ENCODE measurements at places on chromosomes 11 and 22.

DNA sequence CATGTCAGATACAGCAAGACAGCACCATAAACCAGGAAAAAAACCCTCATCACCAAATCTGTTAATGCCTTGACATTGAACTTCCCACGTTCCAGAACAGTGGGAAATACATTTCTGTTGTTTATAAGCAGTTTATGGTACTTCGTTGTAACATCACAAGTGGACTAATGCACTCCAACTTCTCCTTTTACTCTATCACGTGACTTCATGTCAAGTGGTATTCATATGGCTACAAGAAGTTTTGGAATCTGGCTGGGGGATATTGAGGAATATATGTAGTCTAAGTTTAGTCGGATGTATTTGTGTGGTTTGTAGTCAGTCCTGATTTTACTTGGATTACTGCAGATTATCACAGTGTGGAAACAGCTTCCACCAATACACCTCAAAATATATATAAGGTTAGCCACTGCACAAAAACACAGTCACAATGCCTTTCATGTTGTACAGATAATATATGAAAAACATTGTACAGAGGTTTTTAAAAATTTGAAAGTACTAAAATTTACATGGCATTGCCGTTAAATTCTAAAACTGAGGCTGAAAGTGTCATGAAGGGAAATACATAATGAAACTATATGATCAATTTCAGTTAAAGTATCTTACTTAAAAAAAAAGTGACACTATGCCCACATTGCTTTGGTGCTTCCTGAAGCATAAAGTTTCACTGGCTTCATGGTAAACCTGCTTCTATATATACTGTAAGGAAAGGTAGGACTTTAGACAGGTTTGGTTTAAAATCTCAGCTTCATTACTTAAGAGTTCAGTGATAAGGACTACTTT, 134.1 kb downstream of the CASP12 start:
- no peak for DNase-seq

- no peak for DNase-seq
Observed at GRCh38 chr11:64015935-64016845, 19.5 kb upstream of the FLRT1 start.

- no peak for DNase-seq
Observed at GRCh38 chr22:30602049-30602448, 4.9 kb upstream of the TCN2 start.

DNA sequence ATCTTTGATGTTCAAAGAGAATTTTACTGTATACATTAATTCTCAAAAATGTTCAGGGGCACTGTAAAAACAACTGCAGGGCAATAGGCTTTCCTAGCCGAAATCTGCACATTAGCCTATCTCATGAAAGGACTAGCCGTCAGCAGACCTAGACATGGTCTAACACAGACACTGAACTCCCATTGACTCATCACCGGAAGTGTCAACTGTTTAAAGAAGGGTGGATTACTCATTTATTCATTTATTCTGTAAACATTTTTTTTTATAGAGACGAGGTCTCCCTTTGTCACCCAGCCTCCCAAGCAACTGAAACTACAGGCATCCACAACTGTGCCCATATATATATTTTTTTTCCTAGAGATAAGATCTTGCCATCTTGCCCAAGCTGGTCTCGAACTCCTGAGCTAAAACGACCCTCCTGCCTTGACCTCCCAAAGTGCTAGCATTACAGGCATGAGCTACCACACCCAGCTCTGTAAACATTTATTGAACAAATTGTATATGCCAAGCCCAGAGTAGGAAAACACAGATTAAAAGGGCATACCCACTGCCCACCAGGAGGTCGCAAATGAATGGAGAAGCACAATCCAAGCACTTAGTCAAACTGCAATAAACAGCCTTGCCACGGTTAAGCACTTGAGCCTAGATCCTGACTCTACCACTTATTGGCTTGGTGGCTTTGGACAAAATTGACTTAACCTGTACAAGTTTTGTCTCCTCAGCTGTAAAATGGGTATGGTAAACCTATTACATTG, 26.6 kb downstream of the RAB30 start:
- peak; percentile 76 for DNase-seq

- no peak for DNase-seq
Observed at GRCh38 chr22:24436553-24436952, 9.2 kb downstream of the ADORA2A start.

DNA sequence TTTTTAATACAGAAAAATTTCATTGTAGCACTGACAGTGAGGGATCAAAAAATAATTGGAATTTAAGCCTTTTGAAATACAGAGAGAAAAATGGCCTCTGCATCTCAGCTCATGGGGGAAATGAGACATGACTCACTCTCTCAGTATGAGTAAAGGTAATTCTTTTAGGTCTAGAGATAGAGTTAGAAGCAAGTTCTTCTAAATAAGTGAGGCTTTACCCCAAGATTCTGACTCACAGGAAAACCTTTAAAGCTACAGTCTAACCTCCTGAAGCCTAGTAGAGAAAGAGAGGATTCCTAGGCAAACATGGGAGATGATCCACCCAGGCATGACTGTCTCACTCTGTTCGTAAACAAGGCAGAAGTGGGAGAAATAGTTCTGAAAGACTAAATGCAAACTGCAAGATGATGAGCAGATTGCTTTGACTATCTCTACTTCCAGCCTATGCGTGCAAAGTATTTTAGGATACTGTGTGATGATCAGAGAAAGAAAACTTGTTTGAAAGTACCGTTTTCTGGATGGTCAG, 1003.3 kb upstream of the CCDC90B start:
- no peak for DNase-seq

- no peak for DNase-seq
Observed at GRCh38 chr22:21694795-21695429, 29.1 kb downstream of the PPIL2 start.

- no peak for DNase-seq
Observed at GRCh38 chr11:76783294-76783895, at the start of gene TSKU. Gene TSKU, plus strand, starts transcription at chr11:76783356. Its CDS starts 12,261 bp downstream, at chr11:76795617.

DNA sequence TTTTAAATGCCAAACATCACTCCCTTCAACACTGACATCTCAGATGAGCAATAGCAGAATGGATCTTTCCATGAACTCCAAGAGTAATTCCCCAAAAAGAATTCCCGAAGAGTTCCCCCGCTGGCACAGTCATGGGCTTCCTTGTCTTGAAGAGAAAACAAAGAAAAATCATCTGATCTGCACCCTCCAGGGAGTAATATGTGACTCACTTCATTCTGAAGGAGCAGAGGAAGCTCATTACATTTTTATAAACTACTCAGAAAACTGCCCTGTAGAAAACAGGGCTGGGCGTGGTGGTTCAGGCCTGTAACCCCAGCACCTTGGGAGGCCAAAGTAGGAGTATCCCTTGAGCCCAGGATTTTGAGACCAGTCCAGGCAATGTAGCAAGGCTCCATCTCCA, 35.7 kb downstream of the CELSR1 start:
- no peak for DNase-seq

DNA sequence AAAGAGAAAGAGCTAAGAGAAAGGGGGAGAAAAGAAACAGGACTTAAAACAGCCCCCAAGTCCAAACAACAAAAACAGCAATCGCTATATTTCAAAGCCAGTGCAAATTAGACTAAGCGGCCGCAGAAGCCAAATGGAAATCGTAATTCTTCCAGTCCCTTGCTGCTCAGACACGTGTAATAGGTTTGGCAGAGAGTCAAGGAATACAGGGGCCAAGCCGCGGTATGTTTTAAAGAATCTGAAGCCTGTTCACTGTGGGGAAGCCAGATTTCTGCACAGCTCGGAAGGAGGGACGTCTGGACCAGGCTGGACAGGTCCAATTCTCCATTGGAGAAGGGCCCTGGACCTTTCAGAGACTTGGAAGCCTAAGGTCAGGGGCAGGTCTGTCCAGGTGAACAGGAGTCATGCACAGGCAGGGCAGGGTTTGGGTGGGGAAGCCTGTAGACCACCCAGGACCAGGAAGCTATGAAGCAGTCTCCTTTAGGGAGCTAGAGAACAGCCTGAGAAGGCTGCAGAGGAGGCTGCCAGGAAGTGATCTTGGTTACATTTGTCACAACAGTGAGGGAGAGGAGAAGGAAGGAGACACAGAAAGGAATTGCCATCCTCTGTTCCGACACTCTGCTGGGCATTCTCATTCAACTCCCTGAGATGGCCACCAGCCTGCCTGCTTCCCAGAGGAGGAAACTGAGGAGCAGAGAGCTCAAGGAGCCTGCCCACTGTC, 265.5 kb upstream of the ISX start:
- DNase-seq = no peak

GRCh38 chr11:69482322-69482721, 859 bp downstream of the LINC01488 start:
- DNase-seq = no peak

DNA sequence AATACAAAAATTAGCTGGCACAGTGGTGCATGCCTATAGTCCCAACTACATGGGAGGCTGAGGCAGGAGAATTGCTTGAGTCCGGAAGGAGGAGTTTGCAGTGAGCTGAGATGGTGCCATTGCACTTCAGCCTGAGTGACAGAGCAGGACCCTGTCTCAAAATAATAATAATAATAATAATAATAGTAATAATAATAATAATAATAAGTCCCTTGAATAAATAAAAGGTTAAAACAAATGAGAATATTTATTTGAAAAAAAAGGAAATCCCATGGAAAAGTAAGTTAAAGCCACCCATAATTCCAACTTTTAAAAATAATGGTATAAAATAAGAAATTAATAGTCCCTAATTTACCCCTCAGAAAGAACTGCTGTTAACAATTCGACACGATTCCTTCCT, 10.0 kb upstream of the NAV2 start:
- no peak for DNase-seq

GRCh38 chr11:85590848-85591483, 36.2 kb downstream of the DLG2 start:
- peak; percentile 1 for DNase-seq

GRCh38 chr11:120663142-120663541, 151.6 kb downstream of the GRIK4 start:
- no peak for DNase-seq

DNA sequence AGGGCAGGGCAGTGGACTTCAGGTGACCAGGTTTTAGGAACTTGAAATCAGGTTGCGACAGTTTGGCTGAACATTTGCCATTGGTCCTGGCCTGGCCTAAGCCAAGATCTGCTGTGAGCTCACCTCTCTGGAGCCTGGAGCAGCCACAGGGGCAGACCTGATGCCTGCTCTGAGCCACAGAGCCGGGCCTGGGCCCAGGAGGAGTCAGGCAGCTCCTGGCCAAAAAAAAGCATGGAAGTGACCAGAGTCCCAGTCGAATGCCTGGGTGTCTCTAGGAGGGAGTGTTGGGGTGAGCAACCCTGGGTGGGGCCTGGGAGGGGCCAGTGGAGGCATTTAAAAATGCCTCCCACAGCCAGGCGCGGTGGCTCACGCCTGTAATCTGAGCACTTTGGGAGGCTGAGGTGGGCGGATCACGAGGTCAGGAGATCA, 6.0 kb upstream of the OMP start:
- no peak for DNase-seq

DNA sequence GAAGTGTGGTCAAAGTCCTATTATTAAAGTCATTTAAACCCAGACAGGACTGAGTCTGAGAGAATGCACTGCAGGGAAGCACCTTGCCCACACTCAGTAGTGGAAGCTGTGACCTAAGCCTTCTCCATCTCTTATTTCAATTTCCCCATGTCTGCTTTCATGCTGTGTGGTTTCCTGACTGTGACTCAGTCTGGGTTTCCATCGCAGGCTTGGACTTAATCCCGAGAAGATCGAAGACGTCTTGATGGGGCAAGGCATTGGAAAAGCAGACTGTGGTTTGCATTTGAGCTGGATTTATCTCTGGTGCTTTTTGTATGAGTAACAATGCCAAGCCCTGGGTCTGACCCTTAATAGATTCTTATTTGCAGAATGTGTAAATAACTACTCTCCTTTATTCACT, 238.9 kb downstream of the NTM start:
- DNase-seq = no peak

DNA sequence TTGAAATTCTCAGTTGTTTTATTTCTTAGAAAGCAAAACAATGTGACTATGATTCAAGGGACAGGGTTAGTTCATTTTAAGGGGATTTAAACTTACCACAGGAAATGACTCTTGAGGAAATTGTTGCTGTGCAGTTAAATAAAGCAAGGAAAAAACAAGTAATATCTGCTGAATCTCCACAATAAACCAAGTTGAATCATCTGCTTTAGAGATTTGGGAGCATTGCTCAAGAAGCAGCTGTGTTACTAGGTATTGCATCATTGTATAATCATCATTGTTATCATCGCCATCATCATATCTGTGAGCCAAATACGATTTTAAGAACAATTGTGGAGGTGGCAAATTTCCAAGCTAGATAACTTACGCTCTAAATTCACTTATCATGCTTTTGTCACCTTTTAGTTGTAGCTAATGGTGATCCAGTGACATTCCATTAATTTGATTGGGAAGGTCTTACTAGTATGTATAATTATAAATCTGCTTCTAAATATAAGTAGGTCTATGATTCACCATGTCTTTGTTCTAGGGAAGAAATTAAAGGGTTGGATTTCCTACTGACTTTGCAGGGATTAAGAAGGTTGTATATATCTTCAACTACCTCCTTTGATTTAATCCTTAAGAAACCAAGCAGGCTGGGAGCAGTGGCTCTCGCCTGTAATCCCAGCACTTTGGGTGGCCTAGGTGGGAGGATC, 19.9 kb downstream of the MMP10 start:
- no peak for DNase-seq

DNA sequence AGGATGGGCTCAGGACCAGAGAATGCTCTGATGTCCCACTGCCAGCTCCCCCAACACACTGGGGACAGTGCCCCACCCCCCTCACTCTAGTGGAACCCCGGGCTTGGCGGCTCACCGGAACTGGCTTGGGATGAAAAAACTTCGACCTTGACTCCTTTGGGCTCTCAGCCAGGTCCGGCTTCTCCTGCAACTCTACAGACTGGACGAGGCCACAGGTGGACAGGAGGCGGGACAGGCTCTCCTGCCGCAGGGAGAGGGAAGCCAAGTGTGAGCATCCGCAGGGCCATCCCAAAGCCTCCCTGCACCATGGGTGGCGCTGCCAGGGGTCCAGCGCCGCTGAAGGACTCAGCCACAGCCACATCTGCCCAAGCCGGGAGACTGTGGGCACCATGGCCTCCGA, 3.7 kb downstream of the RRP7A start:
- DNase-seq = no peak

- DNase-seq = no peak
Observed at GRCh38 chr11:73359341-73359740, 16.9 kb upstream of the RELT start.

DNA sequence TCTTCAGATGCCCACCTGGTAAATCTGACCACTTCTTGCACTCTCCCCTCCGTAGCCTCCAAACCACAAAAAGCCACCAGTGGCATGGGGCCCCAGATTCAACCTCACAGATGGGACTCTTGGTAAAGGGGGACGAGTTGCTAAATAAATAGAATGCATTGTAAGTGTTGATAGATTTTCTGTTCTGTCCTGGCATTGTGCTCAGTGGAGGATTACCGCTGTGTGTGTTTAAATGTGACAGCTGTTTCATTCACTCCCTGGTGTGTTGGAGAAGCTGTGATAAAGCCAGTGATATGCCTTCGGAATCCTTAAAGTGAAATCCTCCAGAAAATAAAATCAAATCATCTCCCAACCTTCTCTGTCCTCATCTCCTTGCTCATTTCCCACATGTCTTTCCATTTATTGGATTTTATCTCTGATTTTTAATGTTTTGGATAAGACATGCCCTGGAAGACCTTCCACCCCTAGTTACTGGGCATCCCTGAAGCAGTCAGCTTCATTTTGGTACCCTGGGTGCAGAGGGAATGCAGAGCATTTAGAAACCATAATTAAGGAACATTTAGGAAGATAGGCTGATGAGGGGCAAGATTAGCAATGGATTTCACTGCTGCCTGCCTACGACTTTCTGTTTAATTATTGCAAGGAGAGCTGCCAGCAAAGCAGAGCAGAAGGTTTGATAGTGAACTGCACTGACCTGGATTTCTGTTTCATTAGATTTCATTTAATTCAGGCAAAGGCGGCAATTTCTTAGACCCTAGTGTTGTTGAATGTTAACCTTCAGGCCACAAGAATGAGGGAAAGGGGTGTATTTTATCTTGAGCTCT, 460.9 kb upstream of the KIRREL3 start:
- DNase-seq = no peak
